ENCODE measurements at places on chromosomes 4 and X. TPM values are rescaled to one million over a fixed set of nuclear protein-coding genes. Genes with fewer than 3 reads are reported as not detected.
A peak's percentile ranks its signal among the peaks of the same experiment; 100 is the strongest.

GRCh38 chr4:177964061-177964460 is 521.8 kb upstream of the AGA start:
- DNase-seq: no peak
- no peak overlapping the region for H3K27ac ChIP-seq
- no peaks in the 10 kb centered on the region for H3K36me3 ChIP-seq
- no peaks in the 10 kb centered on the region for H3K27me3 ChIP-seq

- H3K4me1 ChIP-seq: no peaks in the 10 kb centered on the region
- H3K4me3 ChIP-seq: no peak overlapping the region
- H3K36me3 ChIP-seq: no peaks in the 10 kb centered on the region
- H3K27me3 ChIP-seq: no peaks in the 10 kb centered on the region
Measured at GRCh38 chr4:126318376-126318775, 1003.6 kb downstream of the FAT4 start.

DNA sequence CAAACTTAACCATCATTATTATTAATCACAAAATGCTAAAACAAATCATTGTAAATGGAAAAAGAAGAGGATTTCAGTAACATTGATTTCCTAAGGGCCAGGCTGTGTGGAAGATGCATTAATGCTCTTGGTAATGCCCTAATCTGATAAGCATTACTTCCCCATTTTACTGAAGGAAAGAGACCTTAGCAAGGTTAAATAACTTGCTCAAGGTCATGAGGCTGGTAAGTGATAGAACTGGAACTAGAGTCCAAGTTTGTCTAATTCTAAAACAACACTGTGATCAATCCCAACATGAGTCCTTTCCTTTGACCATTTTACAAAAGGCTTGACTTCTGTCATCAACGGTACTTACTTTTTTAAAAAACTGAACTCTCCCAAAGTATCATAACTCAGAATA is 32.6 kb downstream of the ADAMTS3 start:
- no peaks in the 10 kb centered on the region for H3K4me1 ChIP-seq
- H3K4me3 ChIP-seq: no peak overlapping the region
- no peak for DNase-seq
- H3K27ac ChIP-seq: no peak overlapping the region
- no peaks in the 10 kb centered on the region for H3K36me3 ChIP-seq

DNA sequence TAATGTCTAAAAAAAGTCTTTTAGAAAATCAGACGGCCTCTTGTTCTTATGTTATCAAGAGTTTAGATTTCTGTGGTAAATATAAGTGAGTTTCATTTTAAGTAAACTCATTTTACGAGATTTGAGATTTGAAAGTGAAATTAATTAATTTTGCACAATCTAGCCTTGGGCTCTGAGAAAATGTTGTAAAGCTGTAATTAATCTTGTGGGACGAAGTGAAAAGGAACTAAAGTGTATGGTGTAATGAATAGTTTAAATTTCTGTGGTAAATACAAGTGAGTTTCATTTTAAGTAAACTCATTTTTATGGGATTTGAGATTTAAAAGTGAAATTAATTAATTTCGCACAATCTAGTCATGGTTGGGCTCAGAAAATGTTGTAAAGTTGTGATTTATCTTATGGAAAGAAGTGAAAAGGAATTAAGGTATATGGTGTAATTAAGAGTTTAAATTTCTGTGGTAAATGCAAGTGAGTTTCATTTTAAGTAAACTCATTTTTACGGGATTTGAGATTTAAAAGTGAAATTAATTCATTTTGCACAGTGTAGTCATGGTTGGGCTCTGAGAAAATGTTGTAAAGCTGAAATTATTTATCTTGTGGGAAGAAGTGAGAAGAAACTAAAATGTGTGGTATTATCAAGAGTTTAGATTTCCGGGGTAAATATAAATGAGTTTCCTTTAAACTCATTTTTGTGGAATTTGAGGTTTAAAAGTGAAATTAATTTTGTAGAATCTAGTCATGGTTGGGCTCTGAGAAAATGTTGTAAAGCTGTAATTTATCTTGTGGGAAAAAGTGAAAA is 1.6 kb downstream of the SCML1 start:
- peaks cover 43% of the 10 kb centered on the region for H3K4me1 ChIP-seq
- no peak for DNase-seq
- H3K27me3 ChIP-seq: no peaks in the 10 kb centered on the region

DNA sequence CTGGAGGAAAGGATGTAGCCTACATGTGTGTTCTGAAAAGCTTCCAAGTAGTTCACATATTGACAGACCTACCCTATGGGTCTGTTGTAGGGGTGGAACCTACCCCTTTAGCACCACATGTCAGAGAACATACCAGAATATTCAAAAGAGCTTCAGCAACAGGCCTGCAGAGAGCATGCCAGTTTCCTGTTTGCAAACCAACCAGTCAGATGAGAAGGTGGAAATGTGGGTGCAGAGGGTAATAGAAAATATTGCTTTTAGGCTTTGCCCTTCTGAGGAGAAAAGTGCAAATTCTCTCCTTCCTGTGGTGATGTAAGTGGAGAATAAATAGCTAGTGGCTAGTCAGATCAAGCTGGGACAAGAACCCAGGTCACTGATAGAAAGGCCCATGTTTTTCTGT is 16.4 kb downstream of the INTS6L start:
- peaks cover 51% of the 10 kb centered on the region for H3K4me1 ChIP-seq
- H3K27ac ChIP-seq: peak overlapping the region; percentile 83
- H3K36me3 ChIP-seq: peaks cover 17% of the 10 kb centered on the region
- DNase-seq: peak; percentile 11
- peak overlapping the region; percentile 15 for H3K4me3 ChIP-seq
- no peaks in the 10 kb centered on the region for H3K27me3 ChIP-seq

DNA sequence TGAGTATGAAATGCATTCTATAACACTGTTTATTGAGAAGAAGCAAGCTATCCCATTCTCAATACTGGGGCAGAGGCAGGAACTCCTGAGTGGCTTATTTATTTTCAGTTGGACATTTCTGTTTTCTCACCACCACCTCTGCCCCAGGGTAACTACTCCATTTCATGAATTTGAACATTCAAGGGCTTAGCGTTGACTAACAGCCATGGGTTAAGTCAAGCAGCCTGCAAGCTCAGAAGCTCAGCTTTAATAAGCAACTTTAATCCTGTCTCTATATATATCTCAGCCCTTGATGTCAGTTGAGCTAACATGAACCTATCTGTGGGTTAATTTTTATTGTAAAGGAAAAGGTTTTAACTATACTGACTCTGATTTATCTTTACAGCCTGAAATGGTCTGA is 93.8 kb downstream of the MBNL3 start:
- H3K4me3 ChIP-seq: no peak overlapping the region
- peaks cover 5% of the 10 kb centered on the region for H3K4me1 ChIP-seq
- no peaks in the 10 kb centered on the region for H3K27me3 ChIP-seq
- DNase-seq: no peak

DNA sequence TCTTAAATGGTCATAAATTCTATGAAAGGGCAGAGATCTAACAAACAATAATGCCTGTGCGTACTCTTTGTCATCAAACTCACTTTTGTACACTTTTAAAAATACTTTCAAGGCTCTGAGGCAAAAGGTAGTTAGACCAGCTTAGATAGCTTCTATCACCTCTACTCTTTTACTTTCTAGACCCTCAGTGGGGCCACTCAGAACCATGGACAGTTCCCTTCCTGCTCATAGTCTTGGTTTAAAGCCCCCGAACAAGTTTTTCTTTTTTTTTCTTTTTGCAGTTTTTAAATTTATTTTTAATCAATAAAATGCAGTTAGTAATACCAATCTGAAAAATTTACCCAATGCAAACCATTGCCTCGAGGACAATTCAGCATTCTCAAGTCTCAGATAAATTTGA is 460.5 kb upstream of the CNKSR2 start:
- H3K4me1 ChIP-seq: no peaks in the 10 kb centered on the region
- H3K27ac ChIP-seq: no peak overlapping the region
- H3K4me3 ChIP-seq: no peak overlapping the region

DNA sequence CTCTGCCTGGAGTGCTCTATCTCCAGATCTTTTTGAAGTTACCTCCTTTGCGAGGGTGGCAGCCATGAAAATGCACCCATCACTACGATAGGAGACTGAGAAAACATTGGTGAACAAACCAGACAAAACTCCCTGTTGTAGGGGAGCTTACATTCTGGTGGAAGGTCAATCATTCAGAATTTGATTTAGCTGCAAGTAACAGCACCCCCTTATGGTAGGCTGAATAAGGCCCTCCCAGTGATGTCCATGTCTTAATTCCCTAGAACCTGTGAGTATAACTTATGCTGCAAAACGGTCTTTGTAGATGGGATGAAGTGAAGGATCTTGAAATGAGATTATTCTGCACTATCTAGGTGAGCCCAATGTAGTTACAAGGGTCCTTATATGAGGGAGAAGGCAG is 5.6 kb upstream of the TEC start:
- peaks cover 8% of the 10 kb centered on the region for H3K36me3 ChIP-seq
- DNase-seq: peak; percentile 18
- H3K4me3 ChIP-seq: no peak overlapping the region
- no peak overlapping the region for H3K27ac ChIP-seq
- H3K4me1 ChIP-seq: peaks cover 10% of the 10 kb centered on the region

DNA sequence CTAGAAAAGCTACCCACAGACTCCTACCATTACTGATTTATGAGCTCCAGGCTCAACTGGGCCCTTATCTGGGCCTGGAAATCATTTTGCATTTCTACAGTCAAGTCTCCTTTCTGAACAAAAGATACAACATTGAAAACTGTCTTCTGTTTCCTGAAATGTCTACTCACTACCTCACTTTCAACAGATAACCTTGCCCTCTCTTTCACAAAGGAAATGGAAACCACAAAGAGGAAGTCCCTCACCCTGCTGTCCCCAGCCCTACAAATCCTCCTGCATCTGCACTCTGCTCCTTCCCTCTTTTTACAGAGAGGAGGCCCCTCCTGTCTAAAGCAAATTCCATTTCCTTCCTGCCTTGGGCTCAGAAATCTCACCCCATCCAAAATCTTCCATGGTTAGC is 24.8 kb upstream of the CYBB start:
- H3K27me3 ChIP-seq: no peaks in the 10 kb centered on the region
- H3K4me1 ChIP-seq: peaks cover 16% of the 10 kb centered on the region
- DNase-seq: peak; percentile 30
- no peak overlapping the region for H3K27ac ChIP-seq
- H3K36me3 ChIP-seq: no peaks in the 10 kb centered on the region

DSPP gene
- not detected for total RNA-seq

NDP gene
- total RNA-seq: not detected

DNA sequence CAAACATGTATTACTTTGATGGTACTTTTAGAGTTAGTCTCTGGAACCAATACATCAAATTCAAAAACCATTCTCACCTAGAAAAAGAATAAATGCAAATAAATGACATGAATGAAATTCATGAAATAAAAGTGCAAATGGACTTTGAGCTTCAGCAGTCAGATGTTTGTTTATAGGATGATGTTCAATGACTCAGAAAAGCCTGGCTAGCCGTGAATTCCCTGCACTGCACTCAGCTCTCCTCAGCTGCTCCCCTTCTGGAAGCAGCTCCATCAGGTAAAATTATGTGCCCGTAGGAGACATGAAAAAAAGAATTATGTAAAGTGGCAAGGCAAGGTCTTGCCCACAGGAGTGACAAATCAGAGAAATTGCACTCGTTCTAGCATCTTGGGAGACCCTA is 390.6 kb downstream of the GPM6A start:
- H3K27ac ChIP-seq: no peak overlapping the region
- H3K4me1 ChIP-seq: no peaks in the 10 kb centered on the region
- DNase-seq: no peak
- H3K27me3 ChIP-seq: no peaks in the 10 kb centered on the region
- no peaks in the 10 kb centered on the region for H3K36me3 ChIP-seq

DNA sequence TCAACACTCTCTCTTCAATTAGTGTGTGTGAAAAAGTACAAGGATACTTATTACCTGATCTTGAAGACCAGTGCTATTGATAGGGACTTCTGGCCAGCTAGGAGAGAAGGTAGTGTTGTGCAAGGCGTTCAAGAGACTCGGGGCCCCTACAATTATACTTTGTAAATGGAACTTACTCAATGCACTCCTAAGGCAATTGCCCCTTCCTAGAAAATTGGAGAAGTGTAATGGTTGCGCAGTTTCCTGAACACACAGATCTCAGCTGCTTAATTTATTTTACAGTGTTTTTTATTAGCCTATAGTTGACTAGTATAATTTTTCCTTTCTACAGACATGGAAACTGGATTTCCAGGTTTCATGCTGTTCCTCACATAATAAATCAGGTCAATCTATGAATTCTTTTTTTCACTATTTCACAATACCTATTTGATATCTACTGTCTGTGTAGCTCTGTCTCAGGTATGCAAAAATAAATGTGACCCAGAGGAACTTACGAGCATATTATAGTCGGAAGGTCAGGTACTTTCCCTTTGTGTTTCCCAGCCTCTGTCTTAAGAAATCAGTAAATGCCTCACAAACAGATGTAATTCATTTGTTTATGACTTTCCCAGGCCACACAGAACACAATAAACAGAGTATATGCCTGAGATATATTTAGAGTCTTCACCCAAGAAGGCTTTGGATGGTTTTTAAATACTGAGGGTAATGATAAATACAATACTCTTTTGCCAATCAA is 89.1 kb upstream of the TET2 start:
- peaks cover 43% of the 10 kb centered on the region for H3K4me1 ChIP-seq
- no peaks in the 10 kb centered on the region for H3K27me3 ChIP-seq
- no peak overlapping the region for H3K27ac ChIP-seq
- DNase-seq: no peak
- H3K36me3 ChIP-seq: peaks cover 2% of the 10 kb centered on the region
- no peak overlapping the region for H3K4me3 ChIP-seq

NDUFB11 gene
- total RNA-seq: 89.8 TPM

GRCh38 chr4:139246166-139246565 is 33.9 kb downstream of the MGARP start:
- H3K4me3 ChIP-seq: no peak overlapping the region
- H3K4me1 ChIP-seq: no peaks in the 10 kb centered on the region
- H3K36me3 ChIP-seq: no peaks in the 10 kb centered on the region
- H3K27me3 ChIP-seq: no peaks in the 10 kb centered on the region
- H3K27ac ChIP-seq: no peak overlapping the region

USP27X gene
- total RNA-seq: 1.0 TPM

DNA sequence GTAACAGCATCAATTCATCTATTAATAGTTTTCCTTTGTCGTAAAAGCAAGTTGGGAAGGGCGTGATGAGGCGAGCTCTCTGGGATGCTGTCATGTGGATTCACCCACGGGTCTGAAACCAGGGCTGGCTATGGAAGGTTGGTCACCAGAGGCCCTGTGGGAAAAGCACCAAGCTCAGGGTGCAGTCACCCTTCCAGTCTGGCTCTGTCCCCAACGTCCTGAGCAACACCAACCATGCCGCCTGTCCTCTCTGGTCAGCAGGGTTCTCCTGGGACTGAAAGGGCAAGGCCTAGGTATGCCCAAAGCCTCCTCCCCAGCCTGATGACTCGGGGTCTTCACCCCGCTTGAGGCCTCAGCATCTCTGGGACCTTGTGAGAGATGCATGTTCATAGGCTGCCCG is 97.2 kb upstream of the MSX1 start:
- no peaks in the 10 kb centered on the region for H3K36me3 ChIP-seq
- no peak overlapping the region for H3K27ac ChIP-seq
- H3K4me3 ChIP-seq: no peak overlapping the region
- H3K27me3 ChIP-seq: peaks cover 9% of the 10 kb centered on the region

DNA sequence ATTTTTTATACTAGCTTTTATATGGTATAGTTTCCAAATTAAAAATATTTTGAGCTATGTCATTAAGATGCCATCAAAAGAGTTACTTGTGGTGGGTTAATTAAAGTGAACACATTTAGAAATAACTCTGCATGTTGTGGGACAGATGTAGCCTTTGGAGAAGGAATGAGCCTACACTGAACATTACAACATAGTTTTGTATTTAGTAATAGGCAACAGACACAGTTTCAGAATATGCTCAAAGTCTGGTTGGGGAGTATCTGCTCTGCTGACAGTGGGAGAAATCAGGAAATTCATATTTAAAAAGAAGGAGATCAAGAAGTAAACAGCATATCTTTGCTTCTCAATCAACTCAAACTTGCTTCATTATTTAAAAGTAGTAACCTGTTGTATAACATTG is 23.7 kb downstream of the EMCN start:
- no peaks in the 10 kb centered on the region for H3K27me3 ChIP-seq
- no peaks in the 10 kb centered on the region for H3K36me3 ChIP-seq
- H3K4me1 ChIP-seq: no peaks in the 10 kb centered on the region
- no peak overlapping the region for H3K27ac ChIP-seq
- no peak overlapping the region for H3K4me3 ChIP-seq
- no peak for DNase-seq
